ENCODE measurements at places on chromosomes 11 and 22.
A peak's percentile ranks its signal among the peaks of the same experiment; 100 is the strongest.

DNA sequence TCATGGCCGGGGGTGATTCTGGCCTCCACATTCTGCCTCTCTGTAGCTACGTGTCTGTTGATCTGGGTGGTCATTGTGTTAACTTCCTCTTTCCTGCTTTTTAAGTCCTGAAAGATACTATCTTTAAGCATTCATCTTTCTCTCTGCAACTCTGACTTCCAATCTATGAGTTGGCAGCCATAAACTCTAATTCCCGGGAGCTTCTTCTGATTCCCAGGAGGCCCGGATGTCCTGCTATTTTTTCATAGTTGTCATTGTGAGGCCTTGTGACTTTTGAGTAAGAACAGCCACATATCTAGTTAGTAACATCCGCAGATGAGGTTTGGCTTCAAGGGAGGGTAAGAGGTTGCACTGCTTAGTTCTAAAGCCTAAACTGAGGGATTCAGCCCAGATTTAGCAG, 107.8 kb downstream of the SYN3 start:
- DNase-seq = no peak

DNA sequence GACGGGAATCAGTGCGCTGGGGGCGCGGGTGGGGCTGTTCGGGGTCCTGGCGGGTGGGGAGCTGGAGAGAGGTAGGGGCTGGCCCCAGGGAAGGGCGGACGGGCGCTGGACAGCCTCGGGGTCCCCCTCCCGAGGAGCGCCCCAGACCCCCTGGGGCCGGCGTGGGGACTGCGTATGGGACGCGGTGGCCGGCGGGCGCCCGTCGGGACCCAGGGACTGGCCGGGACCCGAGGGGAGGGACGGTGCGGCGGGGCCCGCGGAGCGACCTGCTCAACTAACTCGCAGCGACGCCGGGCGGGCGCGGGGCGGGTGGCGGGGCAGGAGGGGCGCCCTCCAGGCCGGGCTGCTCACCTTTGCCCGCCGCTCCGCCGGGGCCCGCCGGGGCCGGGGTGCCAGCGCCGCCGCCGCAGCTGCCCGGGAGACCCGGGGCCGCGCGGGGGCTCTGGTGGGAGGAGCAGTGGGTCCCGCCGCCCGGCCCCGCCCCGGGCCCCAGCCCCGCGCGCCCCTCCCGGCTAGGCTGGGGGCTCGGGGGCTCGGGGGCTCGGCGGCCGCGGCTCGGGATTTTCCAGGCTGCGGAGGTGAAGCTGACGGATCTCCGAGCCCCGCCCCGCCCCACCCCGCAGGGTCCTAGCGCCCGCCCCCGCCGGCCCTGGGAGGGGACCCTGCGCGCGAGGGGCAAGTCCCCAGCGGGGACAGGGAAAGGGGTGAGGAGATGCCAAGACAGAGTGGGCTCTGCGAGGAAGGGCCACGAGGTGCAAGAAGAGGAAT, 12.3 kb downstream of the STARD10 start:
- DNase-seq = peak; percentile 59

DNA sequence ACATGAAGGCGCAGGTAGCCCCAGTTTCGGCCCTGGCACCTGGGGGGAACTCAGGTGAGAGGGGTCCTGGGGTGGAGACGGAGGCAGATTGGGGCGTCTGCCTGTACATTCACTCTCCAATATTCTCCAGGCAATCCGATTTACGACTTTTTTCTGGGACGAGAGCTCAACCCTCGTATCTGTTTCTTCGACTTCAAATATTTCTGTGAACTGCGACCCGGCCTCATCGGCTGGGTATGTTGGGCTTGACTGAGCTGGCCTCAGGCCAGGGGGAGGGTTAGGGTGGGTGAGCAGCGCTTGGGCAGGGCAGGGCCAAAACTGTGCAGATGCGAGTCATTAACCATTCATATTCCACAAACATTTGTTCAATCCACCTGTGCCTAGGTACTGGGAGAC, 1.7 kb downstream of the TM7SF2 start:
- DNase-seq = no peak

- DNase-seq = no peak
Observed at GRCh38 chr11:61918251-61918937, 1.0 kb upstream of the RAB3IL1 start.

- DNase-seq = no peak
Observed at GRCh38 chr22:48822278-48823233, 1005.1 kb downstream of the BRD1 start.

GRCh38 chr22:49850021-49850911, 3.4 kb upstream of the ZBED4 start:
- no peak for DNase-seq

DNA sequence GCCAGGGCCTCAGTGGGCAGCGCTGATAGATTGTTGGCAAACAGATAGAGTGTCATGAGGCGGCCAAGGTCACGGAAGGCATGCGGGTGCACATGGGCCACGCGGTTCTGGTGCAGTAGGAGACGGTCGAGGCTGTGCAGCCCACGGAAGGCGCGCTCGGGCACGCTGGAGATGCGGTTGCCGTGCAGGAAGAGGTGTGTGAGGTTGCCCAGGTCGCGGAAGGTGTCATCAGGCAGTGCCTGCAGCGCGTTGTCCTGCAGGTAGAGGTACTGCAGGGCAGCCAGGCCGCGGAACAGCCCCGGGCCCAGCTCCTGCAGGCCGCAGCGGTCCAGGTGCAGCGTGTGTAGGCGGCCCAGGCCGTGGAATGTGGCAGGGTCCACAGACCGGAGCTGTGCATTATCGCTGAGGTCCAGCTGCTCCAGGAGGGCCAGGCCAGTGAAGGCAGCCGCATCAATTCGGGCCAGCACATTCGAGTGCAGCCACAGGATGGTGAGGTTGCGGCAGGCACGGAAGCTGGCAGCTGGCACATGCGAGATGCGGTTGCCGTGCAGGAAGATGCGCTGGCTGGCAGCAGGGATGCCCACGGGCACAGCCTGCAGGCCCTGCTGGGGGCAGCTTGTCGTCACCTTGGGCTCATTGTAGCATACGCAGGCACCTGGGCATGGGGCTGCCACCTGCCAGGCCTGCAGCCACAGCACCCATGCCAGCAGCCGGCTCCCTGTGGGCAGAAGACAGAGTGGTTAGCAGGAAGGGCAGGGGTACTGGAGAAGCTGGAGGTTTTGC, 25.5 kb downstream of the RTN4R start:
- DNase-seq = no peak

- no peak for DNase-seq
Observed at GRCh38 chr11:9530020-9530621, 43.3 kb upstream of the WEE1 start.

DNA sequence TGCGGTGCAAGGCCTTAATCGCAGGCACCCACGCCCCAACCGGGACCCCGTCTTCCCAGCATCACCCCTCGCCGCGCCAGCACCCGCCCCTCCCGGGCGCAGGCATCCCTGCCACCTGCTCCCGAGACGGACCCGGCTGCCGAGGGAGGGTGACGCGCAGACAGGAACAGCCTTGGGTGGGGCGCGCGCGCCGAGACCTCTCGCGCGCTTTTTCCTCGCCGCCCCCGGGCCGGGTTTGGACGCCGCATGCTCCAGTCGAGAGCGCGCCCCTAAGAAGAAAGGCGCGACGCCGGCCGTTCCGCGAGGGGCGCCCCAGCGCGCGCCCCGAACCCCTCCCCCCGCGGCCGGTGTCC, 504 bp downstream of the CFL1 start:
- peak; percentile 69 for DNase-seq

DNA sequence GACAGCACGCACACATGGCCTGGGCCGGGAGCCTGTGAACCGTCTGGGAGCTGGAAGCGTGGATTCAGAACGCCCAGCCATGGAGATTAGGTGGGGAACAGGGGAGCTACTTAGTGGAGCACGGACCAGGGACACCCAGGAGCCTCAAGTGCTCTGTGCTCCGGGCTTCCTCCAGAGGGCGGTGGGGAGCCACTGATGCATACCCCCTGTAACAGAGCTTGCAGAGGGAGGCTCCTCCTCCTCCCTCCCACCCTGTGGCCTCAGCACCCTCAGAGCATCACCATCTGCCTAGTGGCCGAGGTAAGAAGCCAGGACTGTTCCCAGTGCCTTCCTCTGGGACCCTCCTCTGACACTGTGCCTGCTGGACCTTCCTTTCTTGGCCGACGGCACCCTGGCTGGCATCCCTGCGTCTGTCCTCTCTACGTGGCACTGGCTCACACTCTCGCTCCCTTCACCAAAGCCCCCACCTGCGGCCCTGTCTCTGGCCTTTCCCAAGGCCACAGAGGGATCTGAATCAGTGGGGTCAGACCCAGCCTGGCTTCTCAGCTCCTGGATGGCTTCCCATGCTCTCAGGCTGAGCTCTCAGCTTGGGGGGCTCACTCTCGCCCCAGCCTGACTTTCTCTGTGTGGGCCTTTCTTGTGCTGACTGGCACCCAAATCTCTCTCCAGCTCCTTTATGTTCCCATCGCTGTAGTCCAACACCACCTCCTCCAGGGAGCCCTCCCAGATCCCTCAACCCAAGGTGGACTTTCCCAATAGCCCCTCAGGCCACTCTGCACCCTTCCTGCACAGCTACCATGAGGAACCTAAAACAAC, 780.9 kb downstream of the BRD1 start:
- no peak for DNase-seq

GRCh38 chr11:119537306-119538253, 114.6 kb upstream of the THY1 start:
- DNase-seq = no peak

- no peak for DNase-seq
Observed at GRCh38 chr11:58928107-58928499, 11.2 kb upstream of the GLYATL1 start.

- DNase-seq = no peak
Observed at GRCh38 chr11:35236667-35237003, 97.7 kb downstream of the CD44 start.

- DNase-seq = no peak
Observed at GRCh38 chr11:128453444-128454336, 133.7 kb downstream of the ETS1 start.

- no peak for DNase-seq
Observed at GRCh38 chr11:130551388-130551787, 102.9 kb downstream of the ADAMTS15 start.

Data from activated B cell treated with CpG ODN at 0.5 μM for 24 hours (primary cell).